ENCODE measurements at places on chromosomes 7 and 10. TPM values are rescaled to one million over a fixed set of nuclear protein-coding genes. Genes with fewer than 3 reads are reported as not detected.

PRKAR2B gene
- total RNA-seq: 0.77 TPM

HYAL4 gene
- not detected for total RNA-seq

DNA sequence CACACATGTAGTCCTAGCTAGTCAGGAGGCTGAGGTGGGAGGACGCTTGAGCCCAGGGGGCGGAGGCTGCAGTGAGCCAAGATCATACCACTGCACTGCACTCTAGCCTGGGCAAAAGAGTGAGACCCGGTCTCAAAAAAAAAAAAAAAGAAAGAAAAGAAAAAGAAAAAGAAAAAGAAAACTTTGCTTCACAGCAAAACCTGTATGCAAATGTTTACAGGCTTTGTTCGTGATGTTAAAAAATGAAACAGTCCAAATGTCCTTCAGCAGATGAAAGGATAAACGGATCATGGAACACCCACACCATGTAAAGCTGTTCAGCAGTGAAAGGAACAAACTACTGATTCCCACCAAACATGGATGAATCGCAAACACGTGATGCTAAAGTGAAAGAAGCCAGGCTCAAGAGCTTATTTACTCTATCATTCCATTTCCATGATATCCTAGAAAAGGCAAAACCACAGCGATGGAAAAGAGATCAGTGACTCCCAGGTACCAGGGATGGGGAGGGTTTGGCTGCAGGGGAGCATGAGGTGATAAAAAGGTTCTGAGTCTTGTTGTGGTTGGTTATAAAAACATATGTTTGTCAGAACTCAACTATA is 15.1 kb downstream of the LRRC20 start:
- no peak overlapping the region for H3K4me3 ChIP-seq
- peaks cover 7% of the 10 kb centered on the region for H3K4me1 ChIP-seq
- no peak for DNase-seq

- H3K4me3 ChIP-seq: peak overlapping the region; percentile 81
- no peaks in the 10 kb centered on the region for H3K27me3 ChIP-seq
- H3K27ac ChIP-seq: peak overlapping the region; percentile 96
- DNase-seq: peak; percentile 90
- peaks cover 81% of the 10 kb centered on the region for H3K4me1 ChIP-seq
These were observed 9.6 kb downstream of the IL2RA start for GRCh38 chr10:6052247-6053221.

- H3K27me3 ChIP-seq: no peaks in the 10 kb centered on the region
- H3K27ac ChIP-seq: peak overlapping the region; percentile 97
These were observed 40.6 kb downstream of the SYPL1 start for GRCh38 chr7:106071356-106071998.

LEP gene
- total RNA-seq: not detected

GRCh38 chr10:42419789-42420188 is 218.6 kb downstream of the ZNF33B start:
- H3K27me3 ChIP-seq: no peaks in the 10 kb centered on the region
- no peak overlapping the region for H3K27ac ChIP-seq
- no peak for DNase-seq
- H3K4me3 ChIP-seq: no peak overlapping the region

TAC1 gene
- 0.28 TPM for total RNA-seq

DNA sequence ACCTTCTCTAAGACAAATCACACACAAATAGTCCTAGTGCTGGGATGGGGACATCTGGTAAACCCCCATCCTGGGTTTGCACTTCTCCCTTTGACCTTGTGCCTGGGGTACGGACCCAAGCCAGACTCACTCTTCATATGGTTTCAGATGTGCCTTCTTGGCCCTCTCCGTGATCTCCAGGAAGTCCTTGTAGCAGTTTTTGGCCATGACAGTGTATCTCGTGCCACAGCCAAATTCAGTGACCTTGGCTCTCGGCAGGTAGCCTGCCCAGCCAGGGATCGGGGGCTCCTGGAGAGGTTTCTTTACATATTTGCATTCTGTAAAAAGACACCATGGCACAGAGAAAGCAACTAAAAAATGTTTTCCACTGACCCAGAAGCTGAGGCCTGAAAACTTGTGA is 43.9 kb downstream of the PNLIPRP2 start:
- no peaks in the 10 kb centered on the region for H3K27me3 ChIP-seq
- DNase-seq: no peak
- no peaks in the 10 kb centered on the region for H3K36me3 ChIP-seq
- H3K4me1 ChIP-seq: no peaks in the 10 kb centered on the region
- H3K4me3 ChIP-seq: no peak overlapping the region

TMEM229A gene
- not detected for total RNA-seq

- H3K36me3 ChIP-seq: peaks cover 57% of the 10 kb centered on the region
- DNase-seq: no peak
- no peaks in the 10 kb centered on the region for H3K27me3 ChIP-seq
- no peak overlapping the region for H3K4me3 ChIP-seq
- peaks cover 13% of the 10 kb centered on the region for H3K4me1 ChIP-seq
These were observed 15.6 kb downstream of the NACAD start for GRCh38 chr7:45073031-45073785.

BLNK gene
- not detected for total RNA-seq

DNA sequence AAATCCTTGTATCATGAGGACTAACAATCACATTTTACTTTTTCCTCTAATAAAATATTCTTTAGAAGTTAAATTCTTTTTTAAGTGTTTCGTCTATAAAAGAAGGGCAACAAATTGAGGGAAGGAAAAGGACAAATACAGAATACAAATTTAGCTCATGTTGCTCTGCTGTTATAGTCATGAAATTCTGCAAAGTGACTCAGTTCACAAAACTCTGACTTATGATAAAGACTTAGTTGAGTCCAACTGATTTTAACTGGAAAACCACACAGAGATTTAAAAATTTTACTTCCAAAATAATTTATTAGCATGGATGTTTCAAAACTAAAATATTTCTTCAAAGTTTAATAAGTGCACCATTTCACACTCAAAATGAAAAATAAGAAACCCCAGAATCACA is 75.0 kb upstream of the GPR22 start:
- peaks cover 2% of the 10 kb centered on the region for H3K36me3 ChIP-seq
- no peak for DNase-seq
- H3K27ac ChIP-seq: no peak overlapping the region
- H3K4me1 ChIP-seq: no peaks in the 10 kb centered on the region
- no peaks in the 10 kb centered on the region for H3K27me3 ChIP-seq

HMX2 gene
- not detected for total RNA-seq

PIP4K2A gene
- 101 TPM for total RNA-seq

GRCh38 chr10:22573820-22574569 is 140.4 kb downstream of the PIP4K2A start:
- H3K4me1 ChIP-seq: peaks cover 36% of the 10 kb centered on the region
- no peak overlapping the region for H3K27ac ChIP-seq
- H3K36me3 ChIP-seq: peaks cover 49% of the 10 kb centered on the region
- no peak for DNase-seq
- H3K27me3 ChIP-seq: no peaks in the 10 kb centered on the region

GRCh38 chr7:151679071-151679708 is 159.5 kb upstream of the RHEB start:
- no peak overlapping the region for H3K27ac ChIP-seq
- peaks cover 3% of the 10 kb centered on the region for H3K27me3 ChIP-seq
- no peak for DNase-seq
- H3K4me1 ChIP-seq: peaks cover 7% of the 10 kb centered on the region
- H3K36me3 ChIP-seq: no peaks in the 10 kb centered on the region
- H3K4me3 ChIP-seq: no peak overlapping the region

DNA sequence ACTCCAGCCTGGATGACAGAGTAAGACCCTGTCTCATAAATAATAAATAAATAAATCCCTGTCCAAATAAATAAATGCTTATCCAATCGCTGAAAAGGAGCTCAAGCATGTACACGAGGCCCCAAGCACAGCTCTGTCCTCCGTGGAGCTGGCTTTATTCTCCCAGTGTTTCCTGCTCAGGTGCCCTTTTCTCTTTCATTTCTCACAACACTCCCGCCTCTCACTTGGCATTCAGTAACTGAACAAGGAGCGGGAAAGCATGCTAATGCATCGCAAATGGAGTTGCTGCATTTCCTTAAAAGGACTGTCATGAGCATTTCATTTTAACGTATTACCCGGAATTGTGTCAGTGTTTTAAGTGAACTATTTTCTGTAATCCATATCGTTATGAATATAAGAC is 210.9 kb upstream of the C7orf33 start:
- no peaks in the 10 kb centered on the region for H3K36me3 ChIP-seq
- H3K4me3 ChIP-seq: no peak overlapping the region
- H3K27me3 ChIP-seq: no peaks in the 10 kb centered on the region
- no peaks in the 10 kb centered on the region for H3K4me1 ChIP-seq
- no peak overlapping the region for H3K27ac ChIP-seq

- H3K27ac ChIP-seq: no peak overlapping the region
- H3K4me1 ChIP-seq: peaks cover 11% of the 10 kb centered on the region
- H3K36me3 ChIP-seq: no peaks in the 10 kb centered on the region
- DNase-seq: no peak
- no peaks in the 10 kb centered on the region for H3K27me3 ChIP-seq
- no peak overlapping the region for H3K4me3 ChIP-seq
These were observed 25.8 kb upstream of the VSIR start for GRCh38 chr10:71799112-71799511.

- H3K36me3 ChIP-seq: no peaks in the 10 kb centered on the region
- H3K27me3 ChIP-seq: no peaks in the 10 kb centered on the region
- no peak overlapping the region for H3K27ac ChIP-seq
- H3K4me3 ChIP-seq: no peak overlapping the region
These were observed 394.8 kb upstream of the IGFBP3 start for GRCh38 chr7:46315891-46316290.

GRCh38 chr7:96484091-96484490 is 162.2 kb upstream of the SLC25A13 start:
- no peaks in the 10 kb centered on the region for H3K36me3 ChIP-seq
- H3K4me1 ChIP-seq: peaks cover 24% of the 10 kb centered on the region
- no peak overlapping the region for H3K4me3 ChIP-seq
- DNase-seq: peak; percentile 62

DNA sequence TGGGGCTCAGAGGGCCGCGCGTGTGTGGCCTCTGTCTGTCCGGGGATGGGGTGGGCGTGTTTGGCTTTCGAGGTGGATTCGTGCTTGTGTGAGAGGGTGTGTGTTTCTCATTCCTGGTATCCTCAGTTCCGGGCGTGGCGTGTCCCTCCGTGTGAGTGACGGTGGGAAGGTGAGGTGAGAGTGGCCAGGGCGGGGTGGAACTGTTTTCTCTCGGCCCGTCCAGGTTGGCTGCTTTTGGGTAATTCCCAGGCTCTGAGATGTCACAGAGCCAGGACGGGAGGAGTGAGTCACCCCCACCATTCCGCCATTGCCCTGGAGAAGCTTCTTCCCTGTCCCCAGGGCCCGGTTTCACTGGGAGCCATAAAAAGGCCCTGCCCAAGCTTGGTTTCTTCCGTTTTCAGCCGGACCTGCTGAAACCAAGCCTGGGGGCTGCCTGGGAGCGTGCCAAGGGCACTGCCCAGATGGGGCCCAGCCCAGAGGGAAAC is 21.3 kb upstream of the CLDN4 start:
- no peak for DNase-seq
- H3K4me3 ChIP-seq: no peak overlapping the region
- H3K27me3 ChIP-seq: peaks cover 11% of the 10 kb centered on the region
- no peak overlapping the region for H3K27ac ChIP-seq
- H3K36me3 ChIP-seq: no peaks in the 10 kb centered on the region

BHLHA15 gene
- total RNA-seq: 0.72 TPM

DNA sequence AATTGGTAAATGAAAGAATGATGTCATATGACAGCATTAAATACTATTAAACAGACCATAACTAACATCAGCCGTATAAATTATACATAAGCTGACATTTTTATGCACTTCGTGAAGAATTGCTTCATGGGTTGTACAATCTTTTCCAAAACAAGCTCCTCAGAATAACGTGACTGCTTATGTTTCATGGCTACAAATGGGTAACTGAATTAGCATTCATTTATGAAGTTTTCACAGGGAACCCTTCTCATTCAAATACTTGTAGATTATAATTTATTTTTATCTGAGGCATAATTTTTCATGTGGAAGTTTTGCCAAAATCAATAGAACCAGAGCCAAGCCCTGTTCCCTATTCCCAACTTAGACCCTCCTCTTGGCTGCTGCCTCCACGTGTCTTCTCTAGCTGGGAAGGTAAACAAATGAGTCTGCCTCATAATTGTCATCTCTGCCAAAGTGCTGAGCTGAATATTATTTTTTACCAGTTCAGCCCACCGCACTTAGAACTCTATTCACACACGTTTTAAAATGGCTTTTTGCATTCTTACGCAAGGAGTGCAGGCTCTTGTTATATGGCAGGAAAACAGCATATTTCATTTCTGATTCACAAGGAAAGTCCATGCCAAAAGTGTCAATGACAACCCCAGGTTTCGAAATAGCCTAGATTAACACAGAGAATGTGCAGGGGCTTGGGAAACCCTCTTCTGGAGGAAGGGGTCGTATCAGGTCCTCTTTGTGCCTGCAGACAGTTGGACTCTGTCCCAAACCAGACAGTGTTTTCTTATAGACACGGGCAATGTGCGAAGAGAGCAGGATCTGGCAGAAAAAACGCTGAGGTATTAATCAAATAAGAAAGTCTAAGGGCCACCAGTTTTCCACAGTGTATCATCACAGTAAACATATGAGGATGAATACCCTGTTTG is 370.7 kb upstream of the MGMT start:
- no peaks in the 10 kb centered on the region for H3K4me1 ChIP-seq
- H3K4me3 ChIP-seq: no peak overlapping the region
- no peaks in the 10 kb centered on the region for H3K27me3 ChIP-seq
- no peak overlapping the region for H3K27ac ChIP-seq

- H3K27me3 ChIP-seq: no peaks in the 10 kb centered on the region
- H3K4me3 ChIP-seq: no peak overlapping the region
- no peak overlapping the region for H3K27ac ChIP-seq
- no peak for DNase-seq
- peaks cover 18% of the 10 kb centered on the region for H3K36me3 ChIP-seq
These were observed 40.4 kb downstream of the PHTF2 start for GRCh38 chr7:77838929-77839491.

DNA sequence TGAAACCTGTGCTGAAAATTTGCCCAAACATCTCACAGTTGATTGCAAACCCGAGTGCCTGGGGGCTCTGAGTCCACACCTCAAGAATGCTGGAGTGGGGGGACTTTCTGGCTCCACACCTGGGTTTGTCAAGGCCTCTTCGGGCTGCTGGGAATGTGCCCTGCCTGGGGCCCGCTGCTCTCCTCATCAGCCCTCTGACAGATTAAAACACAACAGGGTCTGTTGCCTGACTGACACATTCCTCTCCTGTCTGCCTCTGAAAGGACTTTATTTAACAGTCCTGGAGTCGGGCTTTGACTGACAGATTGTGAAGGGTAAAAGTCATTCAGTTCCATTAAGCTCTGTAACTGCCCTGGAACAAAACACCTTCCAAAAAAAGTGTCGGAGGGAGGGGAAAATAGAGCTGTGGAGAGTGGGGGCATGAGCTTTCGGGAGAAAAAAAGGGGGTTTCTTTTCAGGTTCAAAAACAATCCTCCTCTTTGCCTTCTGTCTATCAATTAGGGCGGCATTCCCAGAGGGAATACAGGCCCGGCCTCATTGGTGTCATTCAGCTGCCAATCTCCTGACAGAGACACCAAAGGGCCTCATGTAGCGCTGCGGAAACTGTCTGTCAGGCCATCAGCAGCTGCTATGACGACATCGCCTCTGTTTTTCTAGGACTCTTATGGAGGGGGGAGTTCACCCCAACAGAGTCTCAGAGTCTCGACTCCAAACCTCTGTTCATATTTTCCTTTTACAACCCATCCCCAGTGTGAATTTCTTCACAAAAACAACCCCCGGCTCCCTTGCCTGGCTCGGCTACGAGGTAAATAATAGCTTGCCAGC is 398.8 kb upstream of the NFE2L3 start:
- peaks cover 9% of the 10 kb centered on the region for H3K27me3 ChIP-seq
- H3K4me3 ChIP-seq: no peak overlapping the region
- no peak for DNase-seq
- H3K36me3 ChIP-seq: no peaks in the 10 kb centered on the region
- no peaks in the 10 kb centered on the region for H3K4me1 ChIP-seq

- H3K36me3 ChIP-seq: no peaks in the 10 kb centered on the region
- H3K27ac ChIP-seq: no peak overlapping the region
- H3K4me3 ChIP-seq: no peak overlapping the region
- DNase-seq: no peak
These were observed 24.9 kb downstream of the ZNRF2 start for GRCh38 chr7:30309302-30309701.

Data from activated CD4-positive, alpha-beta T cell treated with anti-CD3 and anti-CD28 coated beads, Interleukin-2, amount 10 ng/mL, durations not matched to agents 24 days and 14 days (primary cell).